Keratinocyte (primary cell): ENCODE measurements at places on chromosomes 4 and X. TPM values are rescaled to one million over a fixed set of nuclear protein-coding genes. Genes with fewer than 3 reads are reported as not detected.

GRCh38 chr4:172521248-172521647 is 647.4 kb upstream of the GALNT7 start:
- no peaks in the 10 kb centered on the region for H3K36me3 ChIP-seq
- no peak overlapping the region for H3K4me3 ChIP-seq
- no peaks in the 10 kb centered on the region for H3K4me1 ChIP-seq
- no peak for DNase-seq
- no peak overlapping the region for H3K27ac ChIP-seq

DNA sequence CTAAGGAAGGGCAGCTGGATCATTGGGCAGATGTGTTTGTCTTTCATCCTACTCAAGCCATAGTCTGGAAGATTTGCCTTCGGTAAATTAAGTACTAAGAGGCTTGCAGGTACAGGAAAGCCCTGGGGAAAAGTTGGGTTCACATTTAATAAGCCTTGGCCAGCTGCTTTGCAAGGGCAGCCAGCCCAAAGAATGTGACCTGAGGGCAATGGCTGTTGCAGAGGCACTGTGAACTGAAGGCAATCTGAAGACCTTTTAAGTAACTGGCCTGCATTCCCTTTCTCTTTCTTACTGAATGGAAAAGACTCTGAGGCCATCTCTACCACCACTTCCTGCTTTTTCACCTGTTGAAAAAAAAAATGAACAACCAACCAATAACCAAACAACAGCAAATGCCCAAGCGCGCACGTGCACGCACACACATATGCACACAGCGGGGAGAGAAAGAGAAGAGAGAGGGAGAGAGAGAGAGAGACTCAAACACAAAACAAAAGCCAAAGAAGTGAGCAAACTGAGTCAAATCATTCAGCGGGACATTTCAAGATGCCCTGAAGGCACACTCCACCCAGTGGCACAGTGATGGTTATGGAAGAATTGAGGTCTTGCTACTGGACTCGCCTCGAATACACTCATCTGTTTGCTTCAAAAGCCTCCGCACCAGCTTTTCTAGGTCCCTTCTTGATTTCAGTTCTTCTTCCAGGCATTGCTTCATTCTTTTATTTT is 19.6 kb downstream of the CD40LG start:
- H3K4me1 ChIP-seq = no peaks in the 10 kb centered on the region
- DNase-seq = no peak
- no peaks in the 10 kb centered on the region for H3K36me3 ChIP-seq
- H3K27me3 ChIP-seq = no peaks in the 10 kb centered on the region
- no peak overlapping the region for H3K4me3 ChIP-seq

FGF5 gene
- polyA plus RNA-seq = 3.9 to 5.4 TPM (median 4.4 TPM) in 3 replicates

GRCh38 chr4:110484029-110484428 is 8.1 kb downstream of the ENPEP start:
- no peak overlapping the region for H3K4me3 ChIP-seq
- no peak for DNase-seq
- no peak overlapping the region for H3K27ac ChIP-seq
- no peaks in the 10 kb centered on the region for H3K36me3 ChIP-seq
- H3K4me1 ChIP-seq = peaks cover 2% of the 10 kb centered on the region
